ENCODE measurements at places on chromosomes 11 and 22. TPM values are rescaled to one million over a fixed set of nuclear protein-coding genes. Genes with fewer than 3 reads are reported as not detected.

DNA sequence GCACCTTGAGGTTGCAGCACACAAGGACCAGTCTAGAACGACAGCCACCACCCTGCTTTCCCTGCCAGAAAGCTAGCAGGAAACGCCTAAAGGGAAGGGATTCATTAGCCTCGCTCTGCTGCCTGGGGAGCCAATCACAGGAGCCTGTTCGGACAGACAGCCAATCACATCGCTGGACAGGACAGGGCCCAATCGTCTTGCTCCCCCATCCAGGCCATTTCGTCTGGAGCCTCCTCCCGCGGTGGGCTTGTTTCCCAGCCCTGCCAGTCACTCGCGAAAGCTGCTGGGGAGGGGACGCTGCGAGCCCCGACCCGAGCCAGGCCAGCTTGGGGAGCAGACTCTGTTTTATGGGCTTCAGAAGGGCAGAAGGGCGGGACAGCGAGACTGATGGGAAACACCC, 79.8 kb upstream of the NCAM1 start:
- no peaks in the 10 kb centered on the region for H3K27me3 ChIP-seq
- peak; percentile 55 for DNase-seq
- H3K27ac ChIP-seq: no peak overlapping the region
- H3K4me1 ChIP-seq: no peaks in the 10 kb centered on the region
- peak overlapping the region; percentile 21 for H3K4me3 ChIP-seq

- no peaks in the 10 kb centered on the region for H3K36me3 ChIP-seq
- no peak overlapping the region for H3K27ac ChIP-seq
- no peak overlapping the region for H3K4me3 ChIP-seq
- DNase-seq: no peak
- peaks cover 47% of the 10 kb centered on the region for H3K4me1 ChIP-seq
These were observed 37.3 kb downstream of the C11orf96 start for GRCh38 chr11:43979571-43980219.

DNA sequence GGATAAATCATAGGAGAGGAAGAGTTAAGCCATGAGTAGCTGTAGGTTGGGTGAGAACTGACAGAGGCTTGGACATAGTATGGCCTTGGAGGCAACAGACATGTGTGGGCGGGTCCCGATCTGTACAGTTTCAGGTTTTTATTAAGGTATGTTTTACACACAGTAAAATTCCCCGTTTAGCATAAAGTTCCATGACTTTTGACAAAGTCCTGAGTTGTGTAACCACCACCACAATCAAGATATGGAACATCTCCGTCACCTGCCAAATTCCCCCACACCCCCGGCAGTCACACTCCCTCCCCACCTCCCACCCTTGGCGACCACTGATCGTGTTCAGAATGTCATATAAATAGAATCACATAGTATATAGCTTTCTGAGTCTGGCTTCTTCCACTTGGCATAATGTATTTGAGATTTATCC, 68.1 kb downstream of the GRIK4 start:
- no peaks in the 10 kb centered on the region for H3K4me1 ChIP-seq
- no peak overlapping the region for H3K27ac ChIP-seq
- no peak overlapping the region for H3K4me3 ChIP-seq
- no peaks in the 10 kb centered on the region for H3K27me3 ChIP-seq
- peak; percentile 7 for DNase-seq

The MUC5AC gene
- 0.35 TPM for total RNA-seq

The TSKU gene
- total RNA-seq: 16.3 TPM

- no peaks in the 10 kb centered on the region for H3K27me3 ChIP-seq
- peaks cover 27% of the 10 kb centered on the region for H3K4me1 ChIP-seq
- H3K4me3 ChIP-seq: no peak overlapping the region
- H3K27ac ChIP-seq: no peak overlapping the region
These were observed 41.7 kb upstream of the NUP160 start for GRCh38 chr11:47889714-47890441.

The SLC22A8 gene
- not detected for total RNA-seq

GRCh38 chr11:116707746-116708145, 65.0 kb downstream of the BUD13 start:
- no peaks in the 10 kb centered on the region for H3K36me3 ChIP-seq
- peaks cover 29% of the 10 kb centered on the region for H3K27me3 ChIP-seq
- no peaks in the 10 kb centered on the region for H3K4me1 ChIP-seq
- DNase-seq: no peak
- no peak overlapping the region for H3K4me3 ChIP-seq

The TRIM21 gene
- 42.2 TPM for total RNA-seq

GRCh38 chr22:30036656-30037055, 43.6 kb upstream of the HORMAD2 start:
- DNase-seq: no peak
- H3K4me3 ChIP-seq: no peak overlapping the region
- H3K27me3 ChIP-seq: no peaks in the 10 kb centered on the region
- no peaks in the 10 kb centered on the region for H3K36me3 ChIP-seq
- H3K4me1 ChIP-seq: peaks cover 14% of the 10 kb centered on the region

The ISX gene
- not detected for total RNA-seq

GRCh38 chr11:101262258-101262657, 132.6 kb upstream of the PGR start:
- DNase-seq: no peak
- H3K36me3 ChIP-seq: no peaks in the 10 kb centered on the region
- no peaks in the 10 kb centered on the region for H3K4me1 ChIP-seq
- H3K27me3 ChIP-seq: no peaks in the 10 kb centered on the region

The ELMOD1 gene
- 1.8 TPM for total RNA-seq

The SEC14L6 gene
- total RNA-seq: 14.8 TPM

The MS4A15 gene
- total RNA-seq: 113 TPM

DNA sequence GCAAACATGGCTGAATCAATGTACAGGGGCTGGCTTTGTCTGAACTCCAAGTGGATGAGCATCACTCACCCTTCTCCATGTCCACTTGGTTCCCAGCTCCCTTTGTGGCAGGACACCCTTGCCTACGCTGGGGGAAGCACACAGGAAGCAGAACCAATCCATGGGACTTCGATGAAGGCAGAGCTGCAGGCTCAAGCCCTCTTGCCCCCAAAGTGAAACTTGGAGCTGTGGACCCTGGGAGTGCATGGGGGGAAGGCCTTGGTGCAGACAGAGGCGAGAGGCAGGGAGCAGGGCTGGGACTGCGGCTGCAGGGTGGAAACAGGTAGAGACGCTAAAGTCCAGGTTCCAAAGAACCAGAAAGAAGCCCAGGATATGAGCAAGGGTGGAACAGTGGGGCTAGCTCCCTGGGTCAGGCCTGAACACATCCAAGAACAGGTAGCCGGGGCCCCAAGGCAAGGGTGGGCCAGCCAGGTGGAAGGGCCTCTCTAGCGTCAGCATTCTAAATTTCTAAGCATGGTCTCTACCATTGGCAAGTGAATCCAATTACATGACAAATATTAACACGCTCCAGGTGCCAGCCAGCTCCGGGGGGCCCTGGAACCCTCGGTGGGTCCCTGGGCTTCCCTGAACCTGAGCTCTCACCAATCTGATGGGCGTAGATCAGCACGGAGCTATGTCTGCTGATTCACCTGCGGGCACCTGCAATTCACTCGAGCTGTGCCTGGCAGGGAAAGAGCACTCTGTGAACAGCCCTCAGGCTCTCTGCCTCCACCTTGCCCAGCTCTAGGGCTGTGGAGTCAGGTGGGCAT, 532.8 kb downstream of the BRD1 start:
- H3K4me3 ChIP-seq: no peak overlapping the region
- H3K4me1 ChIP-seq: no peaks in the 10 kb centered on the region
- DNase-seq: no peak
- H3K27me3 ChIP-seq: peaks cover 19% of the 10 kb centered on the region

GRCh38 chr22:41230401-41230785, 10.3 kb downstream of the CHADL start:
- H3K4me3 ChIP-seq: no peak overlapping the region
- DNase-seq: no peak
- H3K4me1 ChIP-seq: peaks cover 4% of the 10 kb centered on the region
- no peak overlapping the region for H3K27ac ChIP-seq

- DNase-seq: no peak
- no peaks in the 10 kb centered on the region for H3K36me3 ChIP-seq
- no peak overlapping the region for H3K4me3 ChIP-seq
- H3K27me3 ChIP-seq: no peaks in the 10 kb centered on the region
- no peaks in the 10 kb centered on the region for H3K4me1 ChIP-seq
These were observed 153.8 kb upstream of the ARHGAP20 start for GRCh38 chr11:110866081-110866480.

- H3K4me1 ChIP-seq: no peaks in the 10 kb centered on the region
- no peaks in the 10 kb centered on the region for H3K27me3 ChIP-seq
- H3K4me3 ChIP-seq: no peak overlapping the region
- H3K36me3 ChIP-seq: no peaks in the 10 kb centered on the region
- no peak overlapping the region for H3K27ac ChIP-seq
These were observed 122.3 kb downstream of the CHST1 start for GRCh38 chr11:45543081-45543480.

The MAPK8IP1 gene
- total RNA-seq: 7.3 TPM

DNA sequence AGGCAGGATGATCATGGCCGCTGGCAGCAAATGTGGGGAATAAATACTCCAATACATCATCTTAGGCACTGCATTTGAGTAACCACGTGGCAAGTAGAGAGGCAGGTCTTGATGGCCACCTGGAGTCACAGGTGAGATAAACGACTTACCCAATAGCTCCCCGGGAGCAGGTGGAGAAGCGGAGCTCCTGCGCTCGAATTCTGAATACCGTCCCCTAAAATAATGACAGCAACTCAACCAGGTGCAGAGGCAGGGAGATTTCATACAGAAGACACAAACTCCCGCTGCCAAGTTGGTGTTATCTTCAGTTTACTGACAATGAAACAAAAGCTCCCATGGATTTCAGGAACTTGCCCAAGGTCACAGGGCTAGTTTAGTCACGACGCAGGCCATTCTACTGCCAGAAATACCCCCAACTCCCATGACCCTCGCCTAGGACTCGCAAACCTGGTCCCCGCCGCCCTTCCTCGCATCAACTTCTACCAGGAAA, 437 bp downstream of the SLC43A3 start:
- H3K4me1 ChIP-seq: peaks cover 61% of the 10 kb centered on the region
- peak overlapping the region; percentile 64 for H3K4me3 ChIP-seq
- H3K27ac ChIP-seq: peak overlapping the region; percentile 96
- no peaks in the 10 kb centered on the region for H3K27me3 ChIP-seq
- peaks cover 34% of the 10 kb centered on the region for H3K36me3 ChIP-seq
- no peak for DNase-seq

GRCh38 chr11:14687456-14687855, 43.9 kb downstream of the PDE3B start:
- DNase-seq: no peak
- no peak overlapping the region for H3K4me3 ChIP-seq
- H3K4me1 ChIP-seq: no peaks in the 10 kb centered on the region
- H3K27me3 ChIP-seq: no peaks in the 10 kb centered on the region

- no peaks in the 10 kb centered on the region for H3K36me3 ChIP-seq
- no peaks in the 10 kb centered on the region for H3K4me1 ChIP-seq
- no peak overlapping the region for H3K4me3 ChIP-seq
- no peak for DNase-seq
- no peaks in the 10 kb centered on the region for H3K27me3 ChIP-seq
These were observed 37.0 kb upstream of the FBLN1 start for GRCh38 chr22:45465633-45466032.

GRCh38 chr11:28961726-28962125, 853.5 kb downstream of the METTL15 start:
- H3K27ac ChIP-seq: no peak overlapping the region
- no peaks in the 10 kb centered on the region for H3K4me1 ChIP-seq
- no peaks in the 10 kb centered on the region for H3K36me3 ChIP-seq
- H3K4me3 ChIP-seq: no peak overlapping the region

The P2RY6 gene
- total RNA-seq: 3.6 TPM

- DNase-seq: no peak
- no peaks in the 10 kb centered on the region for H3K27me3 ChIP-seq
- H3K36me3 ChIP-seq: no peaks in the 10 kb centered on the region
- no peak overlapping the region for H3K27ac ChIP-seq
These were observed 321.1 kb downstream of the MN1 start for GRCh38 chr22:27480487-27480886.

DNA sequence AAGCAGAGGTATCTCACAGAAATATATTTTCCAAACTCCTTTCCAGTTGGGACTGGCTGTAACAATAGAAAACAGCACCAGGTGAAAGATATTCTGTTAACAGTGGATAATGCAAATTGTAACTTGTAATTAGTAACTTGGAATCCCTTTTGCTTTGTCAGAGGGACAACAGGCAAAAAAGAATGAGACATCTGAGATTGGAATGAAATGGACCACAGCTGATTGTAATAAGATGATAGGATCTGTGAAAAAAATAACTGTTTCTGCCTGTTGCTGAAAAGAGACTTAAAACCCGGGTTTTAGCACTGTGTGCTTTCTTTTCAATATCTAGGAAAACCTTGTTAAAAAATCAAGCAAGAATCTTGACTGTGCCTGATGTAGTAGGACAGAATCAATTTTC, 655.7 kb downstream of the METTL15 start:
- no peak overlapping the region for H3K27ac ChIP-seq
- no peaks in the 10 kb centered on the region for H3K36me3 ChIP-seq
- H3K4me3 ChIP-seq: no peak overlapping the region
- DNase-seq: no peak

DNA sequence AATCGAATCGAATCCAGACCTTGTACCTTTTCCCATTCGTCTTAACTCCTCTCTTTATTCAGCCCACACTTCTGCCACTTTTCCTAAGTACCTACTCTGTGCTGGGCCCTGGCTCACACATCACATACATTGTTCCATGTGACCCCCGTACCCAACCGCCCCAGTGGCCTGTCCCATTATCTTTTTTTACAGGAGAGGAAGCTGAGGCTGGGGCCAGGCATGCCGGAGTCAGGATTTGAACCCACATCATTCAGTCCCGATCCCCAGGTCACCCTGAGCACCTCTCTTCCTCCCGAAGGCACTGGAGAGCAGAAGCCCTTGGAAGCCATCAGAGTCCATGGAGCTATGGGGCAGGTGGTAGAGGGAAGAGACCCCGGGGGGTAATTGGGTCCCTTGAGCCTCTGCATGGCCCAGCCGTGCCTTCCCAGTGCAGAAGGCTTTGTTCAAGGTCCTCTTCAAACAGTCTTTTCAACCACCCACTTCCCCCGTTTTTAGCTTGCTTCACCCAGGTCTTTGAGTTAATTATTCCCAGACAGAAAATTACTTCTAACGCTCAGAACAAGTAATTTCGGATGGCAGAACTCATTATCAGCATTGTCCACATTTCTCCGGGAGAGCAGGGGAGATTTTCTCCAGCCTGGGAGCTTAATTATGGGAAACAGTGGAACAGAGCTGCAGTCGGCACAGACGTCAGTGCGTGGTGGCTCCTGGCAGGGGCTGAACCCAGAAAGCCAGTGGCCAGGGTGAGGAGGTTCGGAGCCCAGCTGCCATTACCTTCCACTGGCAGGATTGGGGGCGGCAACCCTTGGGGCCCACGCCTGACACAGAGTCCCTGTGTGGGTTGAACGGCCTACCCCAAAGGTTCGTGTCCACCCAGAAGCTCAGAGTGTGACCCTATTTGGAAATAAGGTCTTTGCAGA, 82.4 kb upstream of the RTL6 start:
- no peaks in the 10 kb centered on the region for H3K36me3 ChIP-seq
- peaks cover 39% of the 10 kb centered on the region for H3K27me3 ChIP-seq
- H3K4me1 ChIP-seq: no peaks in the 10 kb centered on the region
- no peak overlapping the region for H3K4me3 ChIP-seq
- peak; percentile 27 for DNase-seq
